ENCODE measurements at places on chromosomes 16 and 17.
A peak's percentile ranks its signal among the peaks of the same experiment; 100 is the strongest.

GRCh38 chr16:78057803-78058564, 35.6 kb downstream of the CLEC3A start:
- no peak for DNase-seq

DNA sequence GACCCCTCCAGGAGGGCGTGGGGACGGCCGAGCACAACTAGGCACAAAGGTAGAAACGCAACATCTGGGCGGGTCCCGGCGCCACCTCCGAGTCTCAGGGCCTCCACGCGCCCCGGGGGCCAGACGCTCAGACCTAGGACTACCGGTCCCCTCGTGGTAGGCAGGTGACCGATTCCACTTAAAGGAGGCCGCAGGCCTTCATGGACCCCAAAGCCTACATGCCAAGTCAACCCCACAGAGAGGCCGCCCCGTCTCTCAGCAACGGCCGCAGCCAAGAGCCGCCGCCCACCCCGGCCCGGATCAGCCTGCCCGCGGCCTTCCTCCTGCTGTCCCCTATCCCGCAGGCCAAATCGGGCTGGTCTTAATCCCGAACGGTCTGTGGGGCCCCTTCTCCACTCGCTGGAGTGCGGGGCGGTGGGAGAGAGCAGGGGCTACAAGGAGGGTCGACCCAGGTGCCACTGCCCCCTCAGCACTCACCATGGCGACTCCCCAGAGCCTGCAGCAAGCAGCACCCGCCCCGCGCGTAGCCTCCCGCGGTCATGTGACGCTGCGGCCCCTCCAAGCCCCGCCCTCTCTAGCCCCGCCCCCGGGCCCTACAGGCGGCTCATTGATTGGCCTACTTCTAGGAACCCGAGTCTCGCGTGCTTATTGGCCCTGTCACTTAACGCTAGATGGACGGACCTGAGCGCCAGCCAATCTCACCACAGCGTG, at the start of gene VPS35:
Gene VPS35, minus strand, starts transcription at position 525 of the 711 bp plus-strand sequence. Its CDS starts 45 bp downstream, at position 480.
- peak; percentile 99 for DNase-seq

DNA sequence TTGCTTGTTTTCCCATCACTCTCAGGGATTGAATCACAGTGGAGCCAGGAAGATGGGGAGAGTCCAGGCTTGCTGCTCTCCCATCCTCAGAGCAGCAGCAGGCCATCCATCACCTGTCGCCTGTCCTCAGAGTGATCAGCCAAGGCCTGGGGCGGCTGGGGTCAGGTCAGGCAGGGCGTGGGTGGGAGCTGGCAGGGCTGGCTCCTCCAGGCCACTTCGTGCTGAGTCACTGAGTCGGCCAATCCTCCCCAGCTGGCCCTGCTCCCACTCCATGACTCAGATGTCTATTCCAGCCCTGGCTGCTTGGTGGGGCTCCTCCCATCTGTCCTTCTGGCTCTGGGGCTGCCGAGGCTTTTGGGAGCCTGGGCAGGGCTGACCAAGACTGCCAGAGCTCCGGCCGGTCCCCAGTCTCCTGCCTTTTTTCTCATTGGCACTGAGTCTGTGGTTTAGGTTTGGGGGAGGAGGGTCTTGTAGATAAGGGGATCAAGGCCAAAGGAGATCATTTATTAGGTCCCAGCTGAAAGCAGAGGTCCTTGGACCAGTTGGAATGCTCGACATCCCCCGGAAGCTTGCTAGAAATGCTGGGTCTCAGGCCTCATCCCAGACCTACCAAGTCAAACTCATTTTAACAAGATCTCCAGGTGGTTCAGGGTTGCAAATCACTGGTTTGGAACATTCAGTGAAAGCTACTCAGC, 72.7 kb downstream of the ABCC1 start:
- no peak for DNase-seq

GRCh38 chr16:66846266-66846665, 2.1 kb downstream of the CA7 start:
- no peak for DNase-seq

GRCh38 chr16:48435318-48435680, 50.1 kb upstream of the SIAH1 start:
- DNase-seq = no peak

DNA sequence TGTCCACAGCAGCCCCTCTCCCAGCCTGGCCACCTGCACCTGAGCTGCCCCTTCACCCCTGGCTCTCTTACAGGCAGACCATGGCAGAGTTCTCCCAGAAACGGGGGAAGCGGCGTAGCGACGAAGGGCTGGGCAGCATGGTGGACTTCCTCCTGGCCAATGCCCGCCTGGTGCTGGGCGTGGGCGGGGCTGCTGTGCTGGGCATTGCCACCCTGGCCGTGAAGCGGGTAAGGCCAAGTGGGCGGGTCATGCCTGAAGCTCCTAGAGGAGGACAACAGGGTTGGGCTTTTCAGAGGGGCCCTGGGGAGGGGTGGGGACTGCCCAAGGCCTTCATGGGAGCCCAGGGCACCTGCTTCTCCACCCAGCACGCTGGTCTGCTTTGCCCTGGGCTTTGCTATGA, 2.2 kb downstream of the MIEF2 start:
- DNase-seq = no peak

DNA sequence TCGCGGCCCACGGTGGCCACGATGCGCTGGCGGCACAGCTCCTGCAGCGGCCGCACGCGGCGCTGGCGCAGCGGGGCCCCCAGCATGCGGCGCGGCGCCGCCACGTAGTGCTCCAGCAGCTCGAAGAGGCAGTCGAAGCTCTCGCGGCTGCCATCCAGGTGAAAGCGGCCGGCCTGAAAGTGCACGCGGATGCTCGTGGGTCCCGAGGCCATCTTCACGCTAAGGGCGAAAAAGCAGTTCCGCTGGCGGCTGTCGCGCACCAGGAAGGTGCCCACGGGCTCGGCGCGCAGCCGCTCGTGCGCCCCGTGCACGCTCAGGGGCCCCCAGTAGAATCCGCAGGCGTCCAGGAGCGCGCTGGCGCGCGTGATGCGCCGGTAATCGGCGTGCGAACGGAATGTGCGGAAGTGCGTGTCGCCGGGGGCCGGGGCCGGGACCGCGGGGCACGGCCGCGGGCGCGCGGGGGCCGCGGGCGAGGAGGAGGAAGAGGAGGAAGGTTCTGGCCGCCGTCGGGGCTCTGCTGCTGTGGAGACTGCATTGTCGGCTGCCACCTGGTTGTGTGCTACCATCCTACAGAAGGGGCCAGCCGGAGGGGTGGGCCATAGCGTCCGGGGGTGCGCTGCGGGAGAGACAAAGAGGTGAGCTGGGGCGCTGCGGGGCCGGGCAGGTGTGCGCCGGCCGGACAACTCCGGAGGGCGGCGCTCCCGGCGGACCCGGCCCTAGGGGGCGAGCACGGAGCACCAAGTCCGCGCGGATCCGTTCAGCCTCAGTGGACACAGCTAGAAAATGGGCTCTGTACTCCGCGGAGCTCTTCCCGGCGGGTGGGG, 879 bp downstream of the SOCS1 start:
- peak; percentile 54 for DNase-seq

- no peak for DNase-seq
Observed at GRCh38 chr16:15404792-15405191, 9.2 kb downstream of the MPV17L start.

- no peak for DNase-seq
Observed at GRCh38 chr17:71118039-71118438, 948.7 kb downstream of the KCNJ2 start.

DNA sequence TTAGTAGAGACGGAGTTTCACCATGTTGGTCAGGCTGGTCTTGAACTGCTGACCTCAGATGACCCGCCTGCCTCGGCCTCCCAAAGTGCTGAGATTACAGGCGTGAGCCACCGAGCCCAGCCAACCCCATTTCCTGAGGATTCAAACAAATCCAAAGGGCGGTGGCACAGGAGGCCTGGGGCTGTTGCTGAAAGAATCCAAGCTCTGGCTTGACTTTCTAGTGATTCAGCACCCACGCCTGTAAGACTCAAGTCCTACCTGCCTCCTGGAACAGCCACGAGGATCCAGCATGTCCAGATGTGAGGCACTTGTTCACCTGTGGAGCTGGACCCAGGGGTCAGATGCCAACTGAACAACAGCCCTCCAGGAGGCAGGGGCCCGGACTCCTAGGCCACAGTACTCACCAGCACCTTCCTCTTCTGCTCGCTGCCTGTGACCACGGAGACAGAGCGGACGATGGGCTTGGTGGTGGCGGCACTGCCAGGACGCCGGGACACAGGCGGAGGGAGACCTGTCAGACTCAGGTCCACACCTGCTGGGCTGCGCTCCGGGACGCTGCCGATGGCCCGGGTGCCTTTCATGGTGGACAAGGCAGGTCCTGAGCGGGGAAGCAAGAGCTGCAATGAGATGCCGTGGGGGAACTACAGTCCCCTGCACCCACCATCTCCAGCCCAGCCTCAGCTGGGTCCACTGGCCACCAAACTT, 3.1 kb downstream of the CEP131 start:
- DNase-seq = no peak

- DNase-seq = no peak
Observed at GRCh38 chr16:53936052-53936451, 232.1 kb downstream of the FTO start.

DNA sequence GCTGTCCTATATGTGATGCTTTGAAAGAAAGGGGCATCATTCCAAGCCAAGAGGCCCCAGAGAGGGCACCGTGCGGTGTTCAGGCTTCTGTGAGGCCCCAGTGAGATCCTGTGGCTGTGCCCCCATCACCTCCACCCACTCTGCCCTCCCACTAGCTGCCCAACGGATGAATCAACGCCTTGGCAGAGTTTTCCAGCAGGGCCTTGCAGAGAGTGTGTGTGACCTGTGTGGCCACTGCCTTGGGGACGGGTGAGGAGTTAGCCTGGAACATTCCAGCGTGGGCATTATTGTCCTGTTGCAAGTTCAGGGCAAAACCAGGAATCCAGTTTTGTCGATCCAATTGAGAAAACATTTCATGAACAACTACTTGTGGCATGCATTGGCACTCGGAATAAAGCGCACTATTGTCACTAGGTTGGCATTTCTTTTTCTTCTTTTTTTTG, 53.7 kb downstream of the SF3B3 start:
- no peak for DNase-seq

- DNase-seq = peak; percentile 49
Observed at GRCh38 chr16:84925092-84925772, 86.1 kb downstream of the ZDHHC7 start.

- DNase-seq = no peak
Observed at GRCh38 chr16:53803451-53803850, 99.5 kb downstream of the FTO start.

DNA sequence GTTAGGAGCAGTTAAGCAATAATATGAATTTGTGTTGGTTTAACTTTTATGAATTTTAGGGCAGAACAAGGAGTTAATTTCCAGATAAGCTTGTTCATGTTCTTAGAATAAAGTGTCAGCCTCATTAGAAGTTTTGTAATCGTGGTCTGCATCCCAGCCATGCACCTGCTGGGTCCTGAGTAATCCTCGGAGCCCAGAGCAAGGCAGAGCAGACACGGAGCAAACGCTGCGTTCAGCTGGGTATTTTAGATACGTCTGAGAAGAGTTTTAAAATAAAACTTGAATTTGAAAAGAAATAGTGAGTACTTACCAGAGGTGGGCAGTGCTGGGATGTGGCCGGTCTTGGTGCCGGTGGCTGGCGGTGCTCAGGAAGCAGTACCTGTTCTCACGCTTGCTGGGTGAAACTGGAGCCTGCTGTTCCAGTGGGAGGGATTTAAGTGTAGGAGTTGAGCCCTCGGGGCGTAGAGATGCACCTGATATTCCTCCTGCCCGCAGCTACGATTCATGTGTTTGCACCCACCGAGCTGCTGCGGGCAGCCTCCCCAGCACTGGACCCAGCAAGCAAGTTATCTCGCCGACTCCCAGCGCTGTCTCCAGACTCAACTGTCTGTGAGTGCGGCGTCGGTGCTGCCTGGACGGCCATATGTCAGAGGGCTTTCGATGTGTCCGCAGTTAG, at the start of gene ZNF750:
Gene ZNF750, minus strand, starts transcription at position 406 of the 676 bp plus-strand sequence. CDS start 7,568 bp downstream, outside the sequence.
- DNase-seq = no peak

GRCh38 chr17:40139566-40140058, 725 bp upstream of the CASC3 start:
- DNase-seq = no peak

GRCh38 chr17:39792526-39793221, 54.9 kb downstream of the GRB7 start:
- DNase-seq = no peak

DNA sequence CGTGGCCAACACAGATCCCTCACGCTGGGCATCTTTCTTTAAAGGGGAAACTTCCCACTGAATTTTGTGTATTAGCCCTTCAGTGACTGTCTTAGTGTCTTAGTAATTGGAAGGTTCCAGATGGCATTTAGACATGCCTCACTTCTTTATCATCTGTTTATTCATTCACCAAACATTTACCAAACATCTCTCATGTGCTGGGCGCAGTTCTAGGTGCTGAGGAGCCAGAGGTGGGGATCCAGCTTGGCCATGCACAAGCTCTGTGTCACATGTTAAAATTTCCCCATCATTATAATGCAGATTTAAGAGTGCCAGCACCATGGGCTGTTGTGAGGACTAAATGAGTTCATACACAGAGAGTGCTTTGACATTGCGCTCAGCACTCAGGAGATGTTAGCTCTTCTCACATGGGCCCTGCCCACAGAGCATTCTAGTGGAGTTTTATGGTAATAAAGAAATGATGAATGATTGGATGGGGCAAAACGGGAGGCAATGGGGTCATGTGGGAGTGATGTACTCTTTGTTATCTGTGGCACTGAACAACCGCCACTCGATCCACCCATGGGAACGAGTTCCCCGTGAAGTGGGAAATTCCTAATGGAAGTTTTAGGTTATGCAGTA, 119.7 kb downstream of the SNX29 start:
- DNase-seq = no peak

DNA sequence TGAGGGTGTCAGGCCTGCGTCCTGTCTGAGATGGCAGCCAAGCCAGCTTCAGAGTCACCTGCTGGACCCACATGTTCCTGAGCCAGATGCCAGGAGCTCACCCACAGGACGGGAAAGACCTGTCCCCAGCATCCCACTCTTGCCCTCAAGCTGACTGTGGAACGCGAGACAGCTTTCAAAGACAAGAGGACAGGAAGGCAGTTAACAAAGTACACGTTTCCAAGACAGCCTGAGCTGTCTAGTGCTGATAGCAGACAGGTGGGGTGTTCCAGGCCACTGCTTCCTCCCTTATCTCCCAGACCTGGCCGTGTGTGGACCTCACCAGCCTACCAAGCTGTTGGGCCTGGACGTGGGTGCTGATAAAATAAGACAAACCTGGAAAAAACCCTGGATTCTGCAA, 13.2 kb downstream of the CMTM3 start:
- no peak for DNase-seq

- DNase-seq = no peak
Observed at GRCh38 chr16:17365591-17366298, 105.0 kb downstream of the XYLT1 start.

DNA sequence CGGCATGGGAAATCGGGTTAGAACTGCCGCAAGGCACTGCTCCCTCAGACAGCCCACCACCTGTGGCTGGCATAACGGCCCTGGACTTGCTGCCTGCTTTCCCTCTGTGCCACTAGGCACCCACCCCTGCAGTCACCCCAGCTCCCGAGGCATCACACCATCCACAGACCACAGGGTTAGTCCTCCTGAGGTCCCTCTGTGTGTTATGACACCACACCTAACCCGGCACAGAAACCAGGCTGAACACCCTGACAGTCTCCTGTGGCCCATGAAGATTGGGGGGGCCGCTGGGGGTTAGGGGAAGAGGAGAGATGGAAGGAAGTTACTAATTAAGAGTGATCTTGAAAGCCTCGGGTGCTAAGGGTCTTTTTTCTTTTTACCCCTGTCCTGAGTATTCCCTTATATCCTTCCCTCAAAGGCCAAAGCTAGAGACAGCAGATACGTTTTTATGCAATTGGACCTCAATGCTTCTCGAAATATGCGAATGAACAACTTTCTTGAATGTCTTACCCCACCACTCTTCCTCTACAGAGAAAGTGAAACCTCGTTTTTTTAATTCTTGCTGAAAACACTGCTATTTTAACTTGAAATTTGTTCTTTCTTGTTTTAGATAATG, 7.0 kb downstream of the CYTH1 start:
- DNase-seq = peak; percentile 41

- no peak for DNase-seq
Observed at GRCh38 chr17:30031214-30031869, 85.3 kb upstream of the NSRP1 start.

Data from CD4-positive, CD25-positive, alpha-beta regulatory T cell (primary cell).